SK-MEL-5 (cell line): ENCODE measurements at places on chromosomes 6 and 20.
A peak's percentile ranks its signal among the peaks of the same experiment; 100 is the strongest.

GRCh38 chr6:135884136-135884535 lies 32.6 kb downstream of the PDE7B start:
- DNase-seq, result no peak

- DNase-seq, result peak; percentile 4
These were observed 264.8 kb downstream of the THBS2 start for GRCh38 chr6:168988801-168989200.

DNA sequence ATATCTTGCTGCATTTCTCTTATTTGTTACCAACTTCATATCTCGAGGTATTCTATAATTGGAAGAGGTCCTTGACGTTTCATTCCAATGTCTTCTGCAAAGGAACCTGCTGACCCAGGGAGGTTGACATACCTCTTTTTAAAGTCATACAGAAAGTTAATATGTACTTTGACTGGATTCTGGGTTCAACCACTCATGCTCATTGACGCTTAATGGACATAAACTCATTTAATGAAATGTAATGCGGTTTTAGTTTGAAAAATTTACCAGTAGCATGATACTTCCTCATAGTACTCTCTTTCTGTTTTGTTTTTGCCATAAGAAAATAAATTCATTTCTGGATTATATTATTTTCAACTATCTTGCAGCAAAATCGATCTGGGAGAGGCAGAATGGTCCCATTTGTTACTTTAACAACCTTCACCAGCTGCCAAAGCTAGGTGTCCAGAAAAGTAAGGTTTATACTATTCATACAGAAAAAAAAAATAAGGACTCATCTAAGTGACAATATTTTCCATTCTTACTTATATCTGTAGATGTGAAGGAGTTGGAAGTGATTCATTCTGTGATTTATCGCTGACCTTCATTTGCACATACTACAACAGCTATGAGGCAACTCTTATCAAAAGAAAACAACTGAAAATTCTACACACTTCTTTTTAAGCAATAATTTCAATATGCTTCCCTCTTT lies 101.6 kb downstream of the ATXN1 start:
- no peak for DNase-seq

GRCh38 chr6:139452148-139452876 lies 77.9 kb upstream of the CITED2 start:
- no peak for DNase-seq

GRCh38 chr6:23511817-23512216 lies 614.2 kb upstream of the NRSN1 start:
- no peak for DNase-seq

DNA sequence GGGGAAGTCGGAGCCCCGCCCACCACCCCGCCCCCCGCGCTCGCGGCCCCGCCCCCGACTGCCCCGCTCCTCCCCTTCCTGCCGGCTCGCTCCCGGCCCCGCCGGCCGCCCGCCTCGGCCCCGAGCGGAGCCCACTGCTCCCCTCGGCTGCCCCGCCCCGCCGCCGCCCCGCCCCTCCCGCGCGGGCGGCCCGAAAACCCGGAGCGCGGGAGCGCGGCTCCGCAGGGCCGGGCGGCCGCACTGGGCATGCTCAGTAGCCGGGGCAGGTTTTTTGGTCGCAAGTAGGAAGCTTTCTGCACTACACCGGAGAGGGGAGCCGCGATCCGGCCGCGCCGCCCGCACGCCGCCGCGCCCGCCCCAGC lies at the start of gene CDYL:
Gene CDYL (plus strand): TSS at position 274 of the 362 bp plus-strand sequence. CDS start 380 bp downstream, outside the sequence.
- DNase-seq, result peak; percentile 90

DNA sequence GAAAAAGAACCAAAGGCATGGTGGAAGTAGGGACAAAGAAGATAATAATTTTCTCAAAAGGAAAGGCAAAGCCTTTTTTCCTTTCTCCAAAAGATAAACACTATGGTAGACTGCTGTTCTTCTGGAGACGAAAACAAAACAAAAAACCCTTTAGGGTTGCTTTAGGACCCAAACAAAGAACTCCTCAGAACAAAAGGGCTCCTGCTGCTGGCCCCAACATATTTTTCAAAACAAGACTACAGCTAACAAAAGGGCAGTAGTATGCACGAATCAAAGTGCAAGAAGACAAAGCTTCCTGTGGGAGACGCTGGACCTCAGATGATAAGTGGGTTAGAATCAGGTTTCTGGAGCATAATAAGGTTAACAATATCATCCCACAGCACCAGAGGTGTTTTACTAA lies 15.8 kb downstream of the NCOA5 start:
- DNase-seq, result no peak

DNA sequence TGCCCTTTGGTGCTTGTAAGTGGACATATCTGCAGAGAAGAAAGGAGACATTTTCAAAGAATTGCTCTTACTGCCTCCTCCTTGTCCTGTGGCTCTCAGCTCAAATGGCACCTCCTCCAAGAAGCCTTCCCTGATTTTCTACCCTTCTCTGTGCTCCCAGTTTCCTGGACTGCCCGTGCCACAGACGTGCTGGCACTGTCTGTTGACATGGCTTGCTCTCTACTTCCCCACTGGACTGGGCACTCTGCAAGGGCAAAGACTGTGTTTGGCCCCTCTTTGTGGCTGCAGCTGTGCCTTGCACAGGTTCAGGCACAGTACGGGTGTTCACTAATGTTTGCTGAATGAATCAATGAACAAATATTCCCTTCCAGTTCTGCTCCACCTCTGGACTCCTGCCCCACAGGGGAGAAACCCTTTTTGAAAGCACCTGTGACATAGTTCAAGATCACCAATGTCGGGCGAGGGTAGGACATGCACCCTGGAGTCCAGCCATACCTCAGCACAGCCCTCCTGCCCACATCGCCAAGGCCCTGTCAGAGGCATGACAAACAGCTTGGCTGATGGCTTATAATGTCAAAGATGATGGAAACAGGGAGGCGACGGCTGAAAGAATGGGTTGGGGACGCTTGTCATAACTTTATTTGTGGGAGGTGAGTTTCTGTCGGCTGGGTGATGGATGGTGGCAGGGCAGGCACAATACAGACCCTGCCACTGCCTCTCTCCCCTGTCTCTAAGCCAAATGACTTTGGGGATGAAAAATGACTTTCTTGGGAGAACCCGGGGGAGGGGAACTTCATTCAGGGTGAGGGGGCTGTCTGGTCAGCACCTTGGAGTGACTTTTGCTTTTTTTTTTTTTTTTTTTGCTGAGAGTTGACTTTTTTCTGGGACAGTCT lies 15.6 kb upstream of the CTNNBL1 start:
- DNase-seq, result no peak

- DNase-seq, result peak; percentile 30
These were observed 85.4 kb downstream of the NDUFAF5 start for GRCh38 chr20:13870170-13870748.

- DNase-seq, result peak; percentile 95
These were observed 144.9 kb upstream of the THBS2 start for GRCh38 chr6:169398342-169399105.

DNA sequence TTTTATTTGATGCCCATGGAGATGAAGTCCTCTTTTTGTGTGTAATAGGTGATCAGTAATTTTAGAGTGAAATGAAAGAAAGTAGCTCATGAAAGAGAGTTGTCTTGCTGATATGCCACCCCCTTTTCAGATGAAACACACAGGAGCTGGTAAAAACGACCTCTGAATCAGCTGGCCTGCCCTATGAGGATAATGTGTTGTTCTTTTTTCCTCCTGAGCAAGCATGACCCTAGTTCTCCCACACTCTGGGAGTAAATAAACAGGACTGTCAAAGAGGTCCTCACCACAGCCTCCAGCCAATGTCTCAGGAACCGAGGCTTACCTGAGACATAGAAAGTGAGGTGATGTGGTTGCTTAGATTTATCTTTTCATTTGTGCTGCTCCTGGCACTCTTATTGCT lies 29.5 kb downstream of the GPX5 start:
- no peak for DNase-seq

- no peak for DNase-seq
These were observed 10.5 kb downstream of the VPS16 start for GRCh38 chr20:2851086-2851485.

DNA sequence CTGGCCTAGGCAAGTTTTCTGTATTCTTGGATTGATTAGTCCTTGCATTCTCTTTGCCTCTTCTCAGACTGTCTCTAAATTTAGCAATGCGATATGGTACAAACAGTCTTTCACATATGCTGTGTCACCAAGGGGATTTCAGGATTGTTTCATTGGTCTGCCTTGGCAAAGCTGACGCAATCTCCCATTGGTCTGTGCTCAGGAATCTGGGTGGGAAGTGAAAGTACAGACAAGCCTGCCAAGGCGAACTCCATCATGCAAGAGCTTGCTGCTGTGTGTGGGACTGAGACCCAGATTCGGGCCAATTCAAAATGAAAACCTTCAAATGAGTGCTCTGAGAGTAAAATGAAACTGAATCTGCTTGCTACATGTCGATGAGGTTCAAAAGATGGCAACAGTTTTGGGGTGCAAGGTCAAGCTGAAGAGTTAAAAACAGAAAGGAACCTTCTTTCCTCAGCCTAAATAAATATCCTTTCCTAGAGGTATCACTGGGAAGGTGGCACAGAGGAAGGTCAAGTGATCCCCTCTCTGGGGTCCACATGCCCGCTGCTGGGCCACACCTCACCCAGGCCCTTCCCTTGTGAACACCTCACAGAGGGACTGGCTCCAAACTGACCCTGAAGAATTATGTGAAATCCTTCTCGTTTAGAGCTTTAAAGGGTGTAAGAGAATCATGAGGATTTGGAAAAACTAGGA lies 198.8 kb upstream of the PREP start:
- DNase-seq, result no peak

- DNase-seq, result no peak
These were observed 211.1 kb upstream of the KCNQ5 start for GRCh38 chr6:72410769-72411168.

DNA sequence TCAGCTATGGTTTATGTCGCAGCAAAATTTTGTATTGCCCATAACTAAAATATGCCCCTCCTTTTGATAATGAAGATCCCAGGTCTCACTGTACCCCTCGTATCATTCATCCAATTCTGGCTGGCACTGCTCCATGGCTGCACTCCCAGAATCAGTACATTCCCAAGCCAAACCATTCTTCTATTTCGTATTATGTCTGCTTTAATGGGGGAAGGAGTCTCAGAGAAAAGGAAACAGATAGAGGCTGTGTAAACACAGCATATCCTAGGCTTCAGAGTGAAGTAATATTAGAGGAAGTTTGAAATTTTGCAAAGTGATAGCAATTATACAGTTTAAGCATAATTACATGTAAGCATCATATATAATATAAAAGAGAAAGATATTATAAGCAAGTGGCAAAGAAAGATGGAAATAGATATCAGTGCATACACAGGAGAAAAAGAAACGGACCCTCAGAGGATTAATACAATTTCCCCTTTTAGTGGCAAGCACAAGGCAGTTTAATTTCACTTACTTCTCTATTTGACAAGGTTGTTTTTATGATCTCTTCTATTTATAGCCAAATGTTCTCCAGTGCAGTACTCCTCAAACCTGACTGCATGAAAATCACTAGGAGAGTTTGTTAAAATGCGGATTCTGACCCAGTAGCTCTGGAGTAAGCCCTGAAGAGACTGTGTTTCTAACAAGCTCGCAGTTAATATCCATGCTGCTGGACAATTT lies 56.5 kb upstream of the TENT5A start:
- no peak for DNase-seq

DNA sequence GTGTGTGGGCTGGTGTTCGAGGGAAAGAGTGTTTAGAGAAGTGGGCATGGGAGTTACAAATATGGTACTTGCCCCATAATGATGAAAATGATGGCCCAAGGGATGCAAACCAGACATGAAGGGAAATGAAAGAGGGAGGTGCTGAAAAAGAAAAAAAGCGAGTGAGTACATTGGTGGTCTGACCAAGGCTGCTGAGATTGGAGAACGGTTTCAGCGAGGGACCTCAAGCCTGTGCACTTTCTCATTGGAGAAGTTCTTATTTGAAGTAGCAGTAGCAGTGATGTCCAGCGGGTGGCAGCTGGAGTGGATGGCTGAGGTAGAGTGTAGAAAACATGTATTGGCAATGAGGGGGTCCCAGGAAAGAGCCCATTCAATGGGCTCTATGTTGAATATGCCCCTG lies 54.8 kb downstream of the TNFAIP3 start:
- DNase-seq, result no peak

GRCh38 chr6:163923658-163924411 lies 509.3 kb downstream of the QKI start:
- DNase-seq, result no peak

DNA sequence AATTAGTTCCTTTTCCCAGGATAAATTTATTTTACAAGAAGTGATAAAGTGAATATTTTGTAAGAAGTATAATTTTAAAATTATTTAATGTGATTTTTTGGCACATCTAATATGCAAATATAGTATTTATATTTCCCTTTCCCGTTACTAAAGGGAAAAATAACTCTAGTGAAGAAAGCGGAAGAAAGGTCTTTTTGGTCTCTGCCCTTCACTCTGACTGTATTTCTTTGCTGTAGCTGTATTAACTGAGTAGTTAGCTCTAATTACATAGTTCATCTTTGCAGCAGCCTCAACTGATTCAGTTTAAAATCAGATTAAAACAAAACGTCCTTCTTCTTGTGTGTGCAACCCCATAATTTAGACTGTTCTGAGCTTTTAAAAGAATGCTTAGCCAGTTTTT lies 57.4 kb upstream of the RNF144B start:
- no peak for DNase-seq
